Mesenteric fat pad (tissue), 1 donor: ENCODE measurements at places on chromosomes 2 and 18. TPM values are rescaled to one million over a fixed set of nuclear protein-coding genes. Genes with fewer than 3 reads are reported as not detected.

Gene ZNF521
- total RNA-seq, result 20.4 TPM

DNA sequence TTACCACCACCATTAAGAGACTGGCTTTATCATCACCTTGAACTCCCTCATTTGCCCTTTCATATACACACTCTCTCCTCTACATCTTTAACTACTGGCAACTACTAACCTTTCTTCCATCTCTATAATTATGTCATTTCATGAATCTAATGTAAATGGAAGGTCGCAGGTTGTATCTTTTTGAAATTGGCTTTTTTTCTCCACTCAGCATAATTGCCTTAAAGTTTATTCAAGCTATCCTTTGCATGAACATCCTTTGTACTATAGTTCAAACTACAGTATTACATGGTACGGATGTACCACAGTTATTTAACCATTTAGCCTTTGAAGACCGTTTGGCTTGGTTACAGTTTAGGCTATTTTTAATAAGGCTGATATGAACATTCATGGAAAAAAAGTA lies 129.5 kb upstream of the ZNF804A start:
- DNase-seq, result no peak

GRCh38 chr2:146246736-146247523 lies 1597.9 kb upstream of the ACVR2A start:
- no peak for DNase-seq

DNA sequence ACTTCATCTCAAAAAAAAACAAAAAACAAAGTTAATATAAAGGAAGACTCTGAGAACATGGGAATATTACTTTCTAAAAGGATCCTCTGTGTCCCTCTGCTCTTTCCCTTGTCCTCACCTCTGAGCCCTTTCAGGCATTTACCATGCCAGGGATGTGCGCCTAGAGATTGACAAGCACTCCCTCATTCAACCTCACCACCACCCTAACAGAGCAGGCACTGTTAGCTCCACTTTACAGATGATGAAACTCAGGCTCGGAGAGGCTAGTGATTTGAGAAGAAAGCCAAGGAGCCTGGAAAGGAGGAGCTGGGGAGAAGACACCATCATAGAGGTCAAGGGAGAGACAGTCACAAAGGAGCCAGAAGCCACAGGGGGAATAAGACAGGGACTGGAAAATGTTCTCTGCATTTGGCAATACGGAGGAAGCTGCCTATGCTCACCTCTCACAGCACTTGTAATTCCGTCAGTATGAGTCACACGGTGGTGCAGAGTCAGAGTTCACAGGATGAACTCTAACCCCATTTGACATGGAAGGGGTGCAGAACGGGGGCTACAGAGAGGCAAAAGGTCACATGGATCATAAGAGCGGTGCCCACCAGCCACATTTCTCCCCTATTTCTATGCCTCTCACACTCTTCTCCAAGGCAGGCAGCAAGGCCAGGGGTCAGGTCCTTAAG lies 101.8 kb upstream of the NFU1 start:
- DNase-seq, result no peak
